Ecto neural progenitor cell (in vitro differentiated cells): ENCODE measurements at places on chromosomes 6 and 20.

- peak; percentile 49 for DNase-seq
Measured at GRCh38 chr6:131182991-131183425, 47.7 kb downstream of the AKAP7 start.

- DNase-seq: no peak
Measured at GRCh38 chr20:2386516-2387179, 5.9 kb downstream of the TGM6 start.

DNA sequence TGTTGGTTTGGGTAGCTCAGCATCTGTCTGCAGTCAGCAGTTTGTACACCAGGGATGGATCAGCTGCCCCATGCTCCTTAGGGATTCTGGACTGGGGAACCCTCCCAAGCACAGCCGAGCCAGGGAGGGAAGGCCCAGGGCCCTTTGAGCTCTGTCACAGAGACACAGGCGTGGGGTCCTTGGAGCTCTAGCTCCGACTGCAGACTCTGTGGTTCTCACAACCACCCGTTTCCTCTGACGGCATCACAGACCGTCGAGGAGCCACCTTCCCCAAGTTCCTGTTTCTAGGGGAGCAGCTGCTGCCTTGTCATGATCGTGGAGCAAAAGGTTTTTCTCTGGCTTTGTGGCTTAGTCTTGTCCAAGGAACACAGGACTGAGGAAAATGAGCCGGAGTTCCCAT is at the start of gene SLA2:
TSS of gene SLA2 (minus strand) at position 199 of the 400 bp plus-strand sequence. CDS start 4,861 bp downstream, outside the sequence.
- DNase-seq: no peak

DNA sequence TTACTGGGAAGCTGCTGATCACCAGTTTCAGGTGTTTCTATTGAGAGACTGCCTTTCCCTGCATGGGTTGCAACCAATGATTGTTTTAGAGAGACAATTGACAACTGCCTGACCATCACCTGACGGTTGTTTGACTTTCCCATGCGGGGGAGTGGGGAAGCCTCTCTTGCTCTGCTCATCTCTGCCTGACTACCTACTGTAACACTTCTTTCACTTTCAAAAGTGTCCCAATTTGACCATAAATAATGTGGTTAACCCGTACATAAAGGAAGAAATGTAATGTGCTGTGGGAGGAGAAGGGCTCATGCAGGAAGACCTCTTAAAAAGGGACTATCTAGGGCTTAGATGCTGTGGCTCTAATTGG is 122.1 kb upstream of the PHACTR1 start:
- no peak for DNase-seq

- DNase-seq: no peak
Measured at GRCh38 chr6:165325609-165326008, 16.2 kb upstream of the C6orf118 start.

DNA sequence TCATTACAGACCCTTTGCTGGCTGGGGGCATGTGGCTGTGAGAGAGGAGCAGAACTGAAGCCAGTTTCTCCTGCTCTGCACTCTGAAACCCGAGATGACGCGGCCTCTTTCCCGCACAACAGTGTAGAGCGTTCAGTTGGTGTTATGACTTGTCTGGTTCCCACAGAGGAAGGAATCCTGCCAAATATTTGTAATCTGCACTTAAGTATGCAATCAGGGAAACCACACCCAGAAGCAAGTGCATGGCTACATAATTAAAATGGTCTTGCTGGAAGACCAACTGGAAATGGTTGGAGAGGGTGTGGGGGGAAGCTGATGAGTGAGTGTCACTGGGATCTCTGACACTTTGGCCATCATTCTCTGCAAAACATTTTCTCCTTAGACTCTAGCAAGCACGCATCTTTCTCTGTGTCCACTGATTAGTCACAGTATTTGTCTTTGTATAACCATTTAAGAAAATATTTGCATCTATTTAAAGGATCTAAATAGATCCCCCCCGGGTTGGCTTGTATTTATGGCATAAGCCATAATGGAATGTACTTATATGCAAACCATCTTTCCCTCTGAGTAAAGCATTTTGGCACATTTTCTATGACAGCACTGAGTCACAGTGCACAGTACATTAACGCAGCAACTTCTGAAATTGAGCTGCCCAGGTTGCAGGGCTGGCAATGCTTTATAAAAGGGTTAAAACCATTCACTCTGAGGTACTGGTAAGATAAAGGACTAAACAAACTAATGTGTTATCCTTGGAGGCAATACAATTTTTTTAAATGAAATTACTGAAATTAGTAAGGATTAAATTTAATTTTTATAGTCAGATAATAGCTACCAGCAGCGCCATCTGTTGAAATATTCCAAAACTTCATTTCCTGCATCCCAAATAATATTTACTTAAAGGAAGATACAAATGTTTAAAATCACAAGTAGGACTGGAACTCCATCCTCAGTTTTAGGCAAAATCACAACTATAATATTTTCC is 76.7 kb downstream of the FOXC1 start:
- DNase-seq: no peak

- DNase-seq: no peak
Measured at GRCh38 chr6:16493112-16493511, 254.7 kb downstream of the GMPR start.

GRCh38 chr20:32622585-32623468 is 37.7 kb upstream of the NOL4L start:
- no peak for DNase-seq

- DNase-seq: no peak
Measured at GRCh38 chr6:80366714-80367113, 260.2 kb downstream of the BCKDHB start.

DNA sequence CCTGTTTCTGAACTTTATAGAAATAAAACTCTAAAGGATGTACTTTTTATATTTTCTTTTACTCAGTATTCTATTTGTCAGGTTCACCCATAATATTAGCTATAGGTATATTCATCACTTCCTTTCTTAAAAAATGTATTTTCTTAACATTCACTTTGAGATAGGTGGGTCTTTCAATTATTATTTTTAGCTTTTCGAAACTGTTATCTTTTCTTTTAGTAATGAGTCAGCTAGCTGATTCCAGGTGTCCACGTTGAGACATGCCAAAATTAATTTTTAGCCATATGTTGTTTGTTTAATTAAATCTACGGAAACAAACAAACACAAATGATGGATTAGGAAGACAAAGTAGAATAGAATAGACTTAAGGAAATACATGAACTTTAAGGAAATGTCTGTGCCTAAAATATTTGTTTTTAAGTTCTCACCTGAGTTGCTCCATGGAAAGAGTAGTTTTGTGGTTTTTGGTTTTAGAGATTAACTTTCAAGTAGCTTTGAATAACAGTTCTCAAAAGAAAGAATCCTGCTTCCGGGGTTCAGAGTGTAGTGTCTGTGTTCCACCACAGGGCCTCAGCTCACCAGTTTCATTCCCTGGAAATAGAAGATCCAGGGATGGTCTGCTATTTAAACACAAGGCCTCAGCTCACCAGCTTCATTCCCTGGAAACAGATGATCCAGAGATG is 435.0 kb downstream of the HAO1 start:
- DNase-seq: no peak

GRCh38 chr6:121437851-121438651 is 2.6 kb downstream of the GJA1 start:
- DNase-seq: no peak

GRCh38 chr6:149484733-149485700 is at the start of gene ZC3H12D:
Gene ZC3H12D (minus strand): TSS chr6:149485014. CDS start chr6:149474543, 10,471 bp downstream.
- no peak for DNase-seq

DNA sequence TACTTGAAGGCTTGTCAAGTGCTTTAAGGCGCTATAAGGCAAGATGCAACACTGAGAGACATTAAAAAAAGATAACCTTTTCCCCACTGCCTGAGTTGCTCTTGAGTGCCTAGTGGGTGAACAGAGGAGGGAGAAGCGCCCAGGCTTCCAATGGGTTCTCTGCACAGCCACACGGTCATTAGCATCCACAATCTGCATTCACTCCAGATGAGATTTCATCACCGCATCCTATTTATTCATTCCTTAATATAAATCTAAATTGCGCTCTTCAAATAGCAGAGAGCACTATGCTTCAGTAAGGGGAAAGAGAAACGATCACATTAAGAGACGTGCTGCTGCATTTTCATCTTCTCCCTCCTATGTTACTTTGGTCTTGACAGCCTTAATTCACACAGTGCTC is 219.2 kb downstream of the ATXN1 start:
- no peak for DNase-seq

GRCh38 chr20:49612127-49612738 is 44.3 kb upstream of the PTGIS start:
- DNase-seq: no peak

- no peak for DNase-seq
Measured at GRCh38 chr6:79780881-79781280, 149.8 kb downstream of the SH3BGRL2 start.

DNA sequence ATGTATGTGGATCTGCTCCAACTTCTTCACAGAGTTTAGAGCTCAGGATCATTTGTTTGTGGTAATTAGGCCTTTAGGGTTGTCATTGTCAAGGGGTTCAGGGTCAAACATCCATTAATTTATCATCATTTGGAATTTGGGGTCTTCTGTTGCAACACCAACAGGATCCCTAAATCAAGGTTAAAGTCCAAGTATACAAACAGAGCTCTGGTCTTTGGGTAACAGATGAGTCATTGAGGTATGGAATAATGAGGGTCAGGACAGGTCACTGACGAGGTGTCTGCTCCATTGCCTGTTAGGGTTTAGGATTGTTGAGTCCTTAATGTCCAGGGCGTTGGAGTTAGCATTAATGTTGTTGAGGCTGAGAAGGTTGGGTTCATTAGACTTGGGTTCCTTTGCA is 47.6 kb downstream of the PRND start:
- no peak for DNase-seq

- peak; percentile 80 for DNase-seq
Measured at GRCh38 chr20:1802385-1803060, 92.7 kb upstream of the SIRPA start.

GRCh38 chr6:124090491-124090890 is 286.8 kb downstream of the NKAIN2 start:
- DNase-seq: no peak

- DNase-seq: no peak
Measured at GRCh38 chr6:87900160-87900698, 147.4 kb upstream of the SPACA1 start.

GRCh38 chr6:131656667-131657066 is 19.6 kb downstream of the ENPP3 start:
- no peak for DNase-seq
